ENCODE measurements at places on chromosomes 12 and 14.
A peak's percentile ranks its signal among the peaks of the same experiment; 100 is the strongest.

GRCh38 chr12:17652436-17652835 is 437.6 kb downstream of the RERGL start:
- DNase-seq: no peak

DNA sequence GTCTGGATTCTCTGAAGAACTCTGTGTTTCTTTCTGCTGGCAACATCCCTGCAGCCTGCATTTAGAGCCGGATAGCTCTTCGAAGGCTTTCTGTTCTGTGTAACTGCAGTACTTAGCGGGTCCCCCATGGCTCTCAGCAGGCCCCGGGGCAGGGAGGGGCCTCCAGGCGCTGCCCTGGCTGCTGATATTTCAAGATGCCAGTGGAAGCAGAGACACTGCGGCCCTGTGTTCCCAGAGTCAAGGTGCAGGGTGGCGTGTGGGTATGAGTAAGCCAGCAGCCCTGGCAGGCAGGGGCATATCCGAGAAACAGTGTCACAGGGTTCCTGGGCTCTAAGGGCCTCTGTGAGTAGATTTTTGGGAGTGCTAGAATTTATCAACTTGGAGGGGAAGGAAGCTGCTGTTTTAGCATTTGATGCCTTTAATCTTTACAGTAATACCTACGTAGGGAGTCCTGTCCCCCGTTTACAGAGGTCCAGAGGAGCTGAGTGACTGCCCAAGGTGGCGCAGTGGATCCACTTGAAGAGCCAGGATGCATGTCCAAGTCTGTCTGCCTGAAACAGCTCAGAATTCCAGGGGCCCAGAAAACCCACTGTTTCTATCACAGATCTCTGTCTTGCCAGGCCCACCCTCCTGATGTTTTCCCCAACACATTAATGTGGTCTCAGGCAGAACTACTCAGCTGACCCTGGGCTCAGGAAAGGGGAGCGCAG is 16.2 kb downstream of the ESRRB start:
- DNase-seq: no peak

DNA sequence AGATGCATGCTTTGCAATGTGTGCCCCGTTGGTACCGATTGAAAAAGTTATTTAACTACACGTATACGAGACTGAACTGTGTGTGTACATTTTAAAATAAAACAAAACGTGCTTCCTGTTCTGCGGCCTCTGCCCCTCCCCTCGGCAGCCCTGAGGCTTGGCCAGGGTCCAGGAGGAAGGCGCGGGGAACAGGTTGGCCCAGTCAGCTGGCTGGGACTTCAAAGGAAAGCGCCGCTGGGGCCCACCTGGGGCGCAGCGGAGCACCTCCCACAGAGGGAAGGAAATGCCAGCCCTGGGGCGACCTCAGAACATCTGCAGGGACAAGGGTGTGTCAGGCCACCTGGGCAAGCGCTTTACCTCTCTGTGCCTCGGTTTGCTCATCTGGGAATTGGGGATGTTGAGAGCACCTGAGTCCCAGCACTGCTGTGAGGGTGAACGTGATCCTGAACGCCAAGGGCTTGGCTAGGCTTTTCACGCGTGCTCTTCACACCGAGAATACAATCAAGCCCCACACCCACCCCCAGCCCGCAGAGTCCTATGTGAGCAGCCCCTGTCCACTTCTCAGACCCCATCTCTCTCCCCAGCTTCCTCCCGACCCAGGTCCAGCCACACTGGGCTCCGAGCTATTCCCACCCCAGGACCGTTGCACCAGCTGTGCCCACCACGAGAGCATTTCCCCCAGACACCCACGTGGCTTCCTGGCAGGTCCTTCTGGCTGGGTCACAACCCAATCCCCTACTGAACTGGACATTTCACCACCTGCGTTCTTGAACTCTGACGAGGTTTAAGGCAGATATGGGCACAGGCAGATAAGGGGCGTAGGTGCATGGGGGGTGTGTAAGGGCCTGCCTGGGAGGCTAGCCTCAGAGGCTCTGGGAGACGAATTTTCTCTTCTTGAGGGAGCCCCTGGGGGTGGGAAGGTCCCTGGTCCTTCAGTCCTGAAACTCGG is 41.9 kb upstream of the NCOR2 start:
- DNase-seq: peak; percentile 97

DNA sequence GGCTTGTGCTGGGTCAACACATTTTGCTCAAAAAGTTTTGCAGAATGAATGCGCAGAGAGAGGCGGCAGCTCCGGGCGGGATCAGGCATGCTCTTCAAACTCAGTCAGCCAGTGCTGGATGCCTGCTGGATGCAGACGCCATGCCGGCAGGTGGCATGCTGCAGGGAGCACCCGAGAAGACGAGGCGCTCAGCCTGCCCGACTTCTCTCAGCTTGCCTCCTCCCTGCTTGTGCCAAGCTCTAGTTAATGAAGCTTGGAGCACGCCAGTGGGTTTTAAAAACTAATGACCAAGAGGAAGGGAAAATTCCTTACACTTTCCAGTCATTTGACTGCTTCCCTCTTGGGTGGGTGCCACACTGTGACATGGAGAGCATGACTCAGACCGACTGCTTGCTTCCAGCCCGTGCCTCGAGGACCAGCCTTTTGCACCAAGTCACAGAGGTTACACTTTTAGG is 39.8 kb downstream of the SLC24A4 start:
- peak; percentile 8 for DNase-seq

DNA sequence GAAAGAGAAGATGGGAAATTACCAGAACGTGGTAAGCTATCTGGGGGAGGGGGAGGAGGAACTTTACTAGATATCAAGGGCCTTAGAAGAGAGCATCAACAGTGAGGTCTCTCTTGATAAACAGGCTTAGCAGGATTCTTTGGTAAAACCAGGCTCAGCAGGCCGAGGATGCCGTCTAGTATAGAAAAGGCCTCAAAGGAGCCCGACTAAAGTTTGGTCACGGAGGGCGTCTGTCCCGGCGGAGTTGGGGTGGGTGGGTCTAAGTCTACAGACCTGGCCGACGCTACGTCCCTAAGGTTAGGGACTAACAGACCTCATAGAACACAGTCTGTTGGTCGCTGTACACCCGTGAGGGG is 538 bp upstream of the TIGAR start:
- DNase-seq: no peak

DNA sequence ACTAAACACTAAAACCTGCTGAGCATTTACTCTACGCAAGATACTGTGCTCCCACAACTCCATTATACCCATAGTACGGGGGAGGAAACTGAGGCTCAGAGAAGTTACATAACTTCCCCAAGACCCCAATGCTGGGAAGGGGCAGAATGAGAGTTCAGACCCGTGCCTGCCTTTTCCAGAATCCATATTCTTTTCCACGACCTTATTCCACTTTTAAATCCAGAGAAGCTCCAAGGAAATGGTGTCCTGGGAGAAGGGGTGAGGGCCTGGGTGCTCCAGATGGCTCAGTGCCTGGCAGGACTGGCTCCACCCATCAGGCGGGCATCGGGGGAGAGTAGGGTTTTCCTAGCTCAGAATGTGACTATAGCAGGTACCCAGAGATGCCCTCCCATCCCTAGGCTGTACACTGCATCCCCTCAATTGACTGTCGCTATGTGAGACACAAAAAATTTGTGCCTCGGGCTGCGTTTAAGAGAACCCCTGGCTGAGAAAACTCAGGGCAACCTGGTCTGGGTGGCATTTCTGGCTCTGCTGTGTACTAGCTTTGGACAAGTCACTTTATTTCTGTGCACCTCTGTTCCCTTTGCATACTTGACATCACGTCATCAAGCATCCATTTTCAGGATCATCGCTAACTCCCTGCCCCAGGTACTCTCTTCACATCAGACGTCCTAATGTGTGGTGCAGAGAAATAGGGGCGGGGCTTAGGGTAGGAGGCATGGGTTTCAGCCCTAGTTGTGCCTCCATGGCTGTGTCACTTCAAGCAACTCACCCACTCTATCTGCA is 11.6 kb upstream of the IQSEC3 start:
- DNase-seq: peak; percentile 34

DNA sequence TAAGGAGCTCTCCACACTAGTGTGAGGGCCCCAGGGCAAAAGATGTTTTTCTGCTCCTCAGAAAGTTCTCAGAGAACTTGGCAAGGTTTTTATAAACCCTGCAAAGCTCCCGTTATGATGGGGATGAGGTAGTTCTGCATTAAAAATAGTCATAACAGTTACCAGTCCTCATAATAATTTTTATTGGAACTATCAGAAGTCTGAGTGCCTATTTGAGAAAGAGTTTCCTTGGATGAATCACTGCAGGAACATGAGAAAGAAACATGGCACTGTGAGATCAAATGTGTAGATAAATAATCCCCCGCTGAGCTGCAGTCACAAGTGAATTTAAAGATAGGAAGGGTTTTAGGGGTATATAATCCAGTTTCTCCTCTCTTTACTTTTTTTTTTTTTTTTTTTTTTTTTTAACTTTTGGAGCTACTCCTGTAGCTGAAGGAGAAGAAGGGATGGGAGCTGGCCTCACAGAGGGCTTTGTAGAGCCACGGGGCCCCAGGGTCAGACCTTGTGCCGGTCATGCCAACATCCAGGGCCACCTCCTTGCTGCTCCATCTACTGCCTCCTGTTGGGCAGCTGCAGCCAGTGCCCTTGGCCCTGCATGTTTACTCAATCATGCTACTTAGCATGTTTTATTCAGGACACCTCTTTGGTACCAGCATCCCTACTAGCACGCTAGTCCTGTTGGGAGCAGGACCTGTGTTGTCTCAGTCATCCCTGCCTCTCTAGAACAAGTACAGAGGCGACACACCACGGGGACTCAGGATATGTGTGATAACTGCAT is 39.5 kb downstream of the EVL start:
- no peak for DNase-seq

DNA sequence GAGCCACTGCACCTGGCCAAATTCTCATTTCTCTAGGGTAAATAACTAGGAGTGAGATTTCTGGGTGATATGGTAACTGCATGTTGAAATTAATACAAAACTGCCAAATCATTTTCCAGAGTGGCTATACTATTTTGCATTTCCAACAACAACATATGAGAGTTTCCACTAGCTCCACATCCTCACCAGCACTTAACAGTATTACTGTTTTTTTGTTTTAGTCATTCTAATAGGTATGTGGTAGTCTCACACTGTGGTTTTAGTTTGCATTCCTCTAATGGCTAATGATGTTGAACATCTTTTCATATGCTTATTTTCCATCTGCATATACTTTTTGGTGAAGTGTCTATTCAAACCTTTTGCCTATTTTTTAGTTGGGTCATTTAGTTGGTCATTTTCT is 5.8 kb upstream of the ZFP36L1 start:
- DNase-seq: no peak

GRCh38 chr12:26396402-26396801 is 201.0 kb downstream of the SSPN start:
- no peak for DNase-seq

GRCh38 chr14:104149278-104149595 is 10.8 kb downstream of the KIF26A start:
- no peak for DNase-seq

DNA sequence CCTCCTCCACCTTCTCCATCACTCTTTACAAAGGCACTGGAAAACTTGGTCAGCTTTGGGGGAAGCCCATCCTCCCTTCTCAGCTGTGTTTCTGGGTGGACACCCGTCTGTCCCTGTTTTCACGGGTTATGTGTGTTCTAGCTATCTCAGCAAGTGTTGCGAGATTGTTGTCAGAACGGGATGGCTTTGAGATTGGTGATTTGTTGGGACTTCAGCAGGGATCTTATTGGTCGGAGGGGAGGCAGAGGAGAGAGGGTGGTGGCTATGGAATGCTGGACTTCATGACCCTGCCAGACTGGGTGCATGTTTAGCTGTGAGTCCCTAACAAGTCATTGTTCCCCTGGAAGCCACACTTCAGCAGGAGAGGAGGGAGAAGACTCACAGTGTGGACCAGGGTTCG is 2.1 kb downstream of the USP5 start:
- DNase-seq: no peak

- DNase-seq: no peak
Observed at GRCh38 chr12:105882404-105882803, 256.4 kb downstream of the NUAK1 start.

DNA sequence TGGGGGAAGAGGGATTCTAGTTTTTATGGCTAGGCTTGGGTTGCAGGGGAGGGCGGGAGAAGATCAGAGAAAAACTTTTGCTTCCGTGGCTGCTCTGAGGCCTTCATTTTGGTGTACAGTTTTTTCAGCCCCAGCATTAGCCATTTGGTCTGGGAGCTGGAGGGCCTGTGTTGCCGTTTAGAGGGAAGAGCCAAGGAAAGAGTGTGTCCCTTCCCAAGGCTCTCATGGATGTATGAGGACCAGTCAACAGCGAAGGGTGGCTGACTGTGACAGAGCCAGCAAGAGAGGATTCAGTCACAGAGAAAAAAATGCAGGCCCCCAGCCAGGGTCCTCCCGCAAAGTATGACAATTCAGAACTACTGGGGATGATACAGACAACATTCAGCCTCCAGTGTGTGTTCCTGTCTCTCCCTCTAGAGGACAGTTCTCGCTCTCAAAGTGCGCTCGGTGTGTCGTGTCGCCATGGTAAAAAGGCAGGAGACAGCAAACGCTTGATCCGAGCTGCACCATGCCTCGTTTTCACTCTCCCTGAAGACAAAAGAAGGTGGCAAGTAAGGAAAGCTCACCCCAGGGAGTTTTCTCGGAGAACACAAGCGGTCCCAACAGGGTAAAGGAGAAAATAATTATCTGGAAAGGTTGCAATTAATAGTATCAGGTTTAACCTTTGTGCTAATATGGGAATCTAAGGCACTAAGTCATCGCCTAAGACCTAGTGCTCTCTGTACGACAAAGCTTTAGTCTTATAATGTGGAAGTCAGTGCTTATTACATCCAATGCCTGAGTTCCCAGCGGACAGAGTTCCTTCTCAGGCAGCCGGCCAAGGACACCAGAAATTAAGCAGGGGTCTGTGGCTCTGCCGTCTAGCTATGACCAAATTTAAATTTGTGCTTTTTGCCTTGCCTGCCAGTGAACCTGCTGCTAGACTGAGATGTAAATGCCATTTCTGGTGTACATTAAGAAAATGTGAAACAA is 157.3 kb upstream of the PLXNC1 start:
- DNase-seq: no peak

GRCh38 chr12:88435334-88436076 is 144.8 kb downstream of the KITLG start:
- DNase-seq: no peak

DNA sequence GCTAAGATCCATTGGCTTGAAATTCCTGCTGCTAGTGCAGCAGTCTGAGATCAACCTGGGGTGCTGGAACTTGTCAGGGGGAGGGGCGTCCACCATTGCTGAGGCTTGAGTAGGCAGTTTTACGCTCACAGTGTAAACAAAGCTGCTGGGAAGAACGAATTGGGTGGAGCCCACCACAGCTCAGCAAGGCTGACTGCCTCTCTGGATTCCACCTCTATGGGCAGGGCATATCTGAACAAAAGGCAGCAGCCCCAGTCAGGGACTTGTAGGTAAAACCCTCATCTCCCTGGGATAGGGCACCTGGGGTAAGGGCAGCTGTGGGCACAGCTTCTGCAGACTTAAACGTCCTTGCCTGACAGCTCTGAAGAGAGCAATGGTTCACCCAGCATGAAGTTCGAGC is 191.7 kb downstream of the ALG10B start:
- peak; percentile 50 for DNase-seq
